NCI-H1105 treated with DMSO at 0.1 percent for 48 hours (cell line): ENCODE measurements at places on chromosomes 1 and 21.

DNA sequence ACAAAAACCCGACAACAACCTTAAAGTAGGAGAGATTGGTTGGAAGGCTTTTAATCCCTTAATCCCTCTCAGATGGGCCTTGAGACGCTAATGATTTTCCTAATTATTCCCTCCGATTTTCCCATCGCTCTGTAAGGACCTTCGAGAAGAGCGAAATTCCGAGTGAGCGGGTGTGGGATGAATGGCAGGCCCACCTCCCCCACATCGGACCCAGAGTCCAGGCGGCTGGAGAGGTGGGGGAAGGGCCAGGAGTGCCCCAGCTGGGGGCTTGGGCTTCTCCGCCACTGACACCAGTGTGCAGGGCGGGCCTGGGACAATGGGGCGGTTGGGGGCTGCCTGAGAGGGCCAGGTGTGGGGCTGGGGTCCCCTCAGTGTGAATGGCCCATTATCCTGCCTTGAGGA lies 23.4 kb downstream of the RHBG start:
- no peak for DNase-seq

DNA sequence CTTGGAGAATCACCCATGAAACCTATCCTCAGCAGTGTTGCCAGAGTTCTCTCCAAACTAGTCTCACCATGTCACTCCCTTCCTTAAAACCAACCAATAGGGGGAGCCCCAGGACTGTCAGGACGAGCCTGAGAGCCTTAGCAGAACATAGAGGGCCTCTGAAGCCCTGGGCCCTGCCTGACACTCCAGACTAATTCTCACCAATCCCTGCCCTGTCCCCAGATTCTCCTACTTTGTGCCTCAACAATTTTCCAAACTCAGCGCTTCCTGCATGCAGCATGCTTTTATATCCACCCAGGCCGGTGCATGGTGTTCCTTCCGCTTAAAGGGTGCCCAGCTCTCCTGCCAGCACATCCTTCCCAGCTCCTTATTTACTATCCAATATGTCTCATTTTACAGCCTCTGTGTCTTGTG lies 42.7 kb downstream of the HSD3B1 start:
- DNase-seq: peak; percentile 60

- peak; percentile 44 for DNase-seq
Observed at GRCh38 chr1:92476071-92476631, 10.6 kb downstream of the GFI1 start.

- DNase-seq: no peak
Observed at GRCh38 chr1:225878282-225878681, 3.9 kb downstream of the TMEM63A start.

- DNase-seq: no peak
Observed at GRCh38 chr1:202852163-202852904, 36.6 kb downstream of the RABIF start.

- DNase-seq: peak; percentile 91
Observed at GRCh38 chr1:182616130-182617013, 12.2 kb upstream of the RGS16 start.

DNA sequence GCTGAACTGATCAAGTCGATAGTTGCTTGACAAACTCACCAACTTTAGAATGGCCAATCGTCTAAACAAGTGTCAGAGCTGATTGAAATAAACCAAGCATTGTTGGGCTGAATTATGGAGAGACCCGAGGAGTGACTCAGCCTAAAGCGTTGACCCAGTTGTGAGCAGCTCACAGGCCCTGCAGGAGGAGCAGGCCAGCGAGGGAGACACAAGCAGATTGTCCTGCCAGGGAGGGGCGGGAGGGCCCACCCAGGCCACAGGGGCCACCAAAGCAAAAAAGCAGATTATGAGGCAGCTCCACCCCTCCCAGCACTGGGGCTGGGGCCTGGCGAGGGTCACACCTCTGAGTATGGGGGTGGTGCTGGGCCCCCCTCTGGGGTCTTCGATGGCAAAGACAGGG lies 10.1 kb upstream of the MATN1 start:
- no peak for DNase-seq

- DNase-seq: no peak
Observed at GRCh38 chr1:231628207-231628876, 1.8 kb downstream of the DISC1 start.

DNA sequence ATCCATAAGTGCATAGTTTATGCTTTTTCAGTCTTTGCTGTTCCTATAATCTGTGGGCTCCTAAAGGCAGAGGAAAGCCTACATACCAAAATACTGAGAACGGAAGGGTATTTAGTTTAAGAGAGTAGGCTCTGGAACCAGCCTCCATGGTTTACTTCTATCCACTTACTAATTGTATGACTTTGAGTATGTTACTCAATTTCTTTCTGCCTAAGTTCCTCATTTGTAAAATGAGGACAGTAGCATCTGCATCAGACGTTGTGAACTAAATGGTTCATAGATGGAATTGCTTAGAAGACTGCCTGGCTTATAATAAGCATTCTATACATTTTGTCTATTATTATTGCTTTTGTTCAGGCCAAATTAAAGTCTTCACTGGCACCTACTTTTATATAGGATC lies 111.0 kb downstream of the NTNG1 start:
- DNase-seq: no peak

- no peak for DNase-seq
Observed at GRCh38 chr1:236377832-236378535, 16.1 kb upstream of the EDARADD start.

DNA sequence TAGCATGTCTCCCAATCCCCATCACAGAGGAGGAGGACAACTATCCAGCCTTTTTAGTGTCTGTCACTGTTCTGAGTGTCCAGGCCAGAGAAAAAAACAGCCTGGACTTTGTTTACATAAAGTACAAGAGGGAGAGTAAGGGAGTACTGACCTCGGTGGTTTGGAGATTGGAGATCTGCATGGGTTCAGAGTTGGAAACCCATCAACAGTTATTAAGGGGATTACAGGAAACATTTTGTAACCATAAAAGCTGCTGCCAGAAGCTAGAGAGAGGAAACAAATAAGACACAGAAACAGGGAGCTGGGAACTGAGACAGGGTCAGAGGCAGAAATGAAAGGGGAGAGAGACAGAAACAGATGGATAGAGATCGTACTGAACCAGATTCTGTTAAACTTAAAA lies 131.5 kb upstream of the CTTNBP2NL start:
- DNase-seq: no peak

- no peak for DNase-seq
Observed at GRCh38 chr1:45200906-45201500, 5.4 kb downstream of the ZSWIM5 start.

- no peak for DNase-seq
Observed at GRCh38 chr1:186948535-186948934, 119.8 kb downstream of the PLA2G4A start.

- DNase-seq: no peak
Observed at GRCh38 chr1:208362011-208362410, 117.8 kb upstream of the PLXNA2 start.

DNA sequence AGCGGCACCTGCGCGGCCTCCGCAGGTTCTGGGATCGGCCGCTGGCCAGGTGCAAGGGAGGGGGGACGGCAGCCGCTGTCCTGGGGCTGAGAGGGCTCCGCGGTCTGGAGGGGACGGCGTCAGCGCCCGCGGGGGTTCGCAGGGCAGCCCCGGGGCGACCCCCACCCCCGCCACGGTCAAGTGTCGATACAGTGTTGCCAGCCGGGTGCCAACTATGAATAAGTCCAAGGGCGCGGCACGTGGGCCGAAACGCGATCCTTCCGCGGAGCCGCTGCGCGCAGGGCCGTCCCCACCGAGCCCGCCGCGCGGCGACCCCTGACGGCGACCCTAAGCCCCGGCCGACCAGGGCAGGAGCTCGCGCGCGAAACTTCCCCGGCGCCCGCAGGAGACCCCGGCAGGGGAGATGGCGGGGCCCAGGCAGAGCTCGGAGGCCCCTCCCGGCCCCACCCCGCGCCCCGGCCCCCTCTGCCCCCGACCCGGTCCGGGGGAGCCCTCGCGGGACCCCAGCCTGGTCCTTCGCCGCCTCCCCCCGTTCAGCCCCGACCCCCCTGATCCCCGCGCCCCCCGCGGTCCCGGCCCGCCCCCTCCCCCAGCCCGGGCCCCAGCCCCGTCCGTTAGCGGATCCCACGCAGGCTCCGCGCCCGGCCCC lies 586 bp upstream of the AGPAT3 start:
- peak; percentile 50 for DNase-seq

GRCh38 chr1:231699784-231700183 lies 73.2 kb downstream of the DISC1 start:
- no peak for DNase-seq

DNA sequence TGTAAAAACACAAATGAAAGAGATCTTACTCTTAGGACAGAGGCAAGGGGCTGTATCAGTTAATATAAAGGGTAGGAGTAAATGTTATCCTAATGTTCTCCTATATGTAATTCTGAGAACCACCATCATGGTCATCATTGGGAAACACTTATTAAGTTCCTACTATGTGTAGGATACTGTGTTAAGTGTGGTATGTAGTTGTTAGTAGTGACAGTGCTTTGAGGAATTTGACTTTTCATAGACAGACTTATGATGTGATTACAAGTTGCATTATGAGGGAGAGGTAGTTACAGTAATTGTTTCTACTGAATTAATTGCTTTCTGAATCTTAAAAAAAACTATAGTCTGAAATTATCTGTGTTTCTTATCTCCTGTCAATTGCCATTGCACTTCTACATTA lies 51.8 kb upstream of the PGD start:
- no peak for DNase-seq
